ENCODE measurements at places on chromosomes 4 and X.
A peak's percentile ranks its signal among the peaks of the same experiment; 100 is the strongest.

GRCh38 chr4:176817204-176817603, 24.5 kb upstream of the VEGFC start:
- DNase-seq = no peak

GRCh38 chrX:9311421-9312160, 153.3 kb upstream of the TBL1X start:
- DNase-seq = no peak

- no peak for DNase-seq
Measured at GRCh38 chrX:4935846-4936245, 1222.4 kb upstream of the PRKX start.

GRCh38 chrX:108892501-108892900, 156.1 kb upstream of the IRS4 start:
- DNase-seq = no peak

DNA sequence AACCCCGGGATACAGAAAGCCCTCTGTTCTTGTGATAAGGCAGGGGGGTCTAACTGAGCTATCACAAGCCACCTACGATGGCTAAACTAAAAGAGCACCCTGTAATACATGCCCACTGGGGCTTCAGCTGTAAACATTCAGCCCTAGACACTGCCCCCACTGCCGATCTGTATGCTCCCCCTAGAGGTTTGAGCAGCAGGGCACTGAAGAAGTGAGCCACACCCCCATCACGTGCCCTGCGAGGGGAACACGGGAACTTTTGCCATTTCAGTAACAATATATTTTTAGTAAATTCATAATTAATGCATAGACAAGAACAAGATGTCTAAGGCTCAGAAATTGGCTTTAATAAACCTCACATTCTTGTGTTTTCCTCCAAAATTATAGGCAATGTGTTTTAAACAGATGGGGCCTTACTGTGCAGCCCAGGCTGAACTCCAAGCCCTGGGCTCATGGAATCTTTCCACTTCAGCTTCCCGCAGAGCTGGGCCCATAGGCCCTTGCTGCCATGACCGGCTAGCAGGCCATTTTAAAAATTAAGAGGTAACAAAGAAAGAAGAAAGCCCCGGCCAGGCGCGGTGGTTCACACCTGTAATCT, 235.3 kb upstream of the SFRP2 start:
- no peak for DNase-seq

- no peak for DNase-seq
Measured at GRCh38 chr4:156177941-156178340, 224.3 kb upstream of the CTSO start.

DNA sequence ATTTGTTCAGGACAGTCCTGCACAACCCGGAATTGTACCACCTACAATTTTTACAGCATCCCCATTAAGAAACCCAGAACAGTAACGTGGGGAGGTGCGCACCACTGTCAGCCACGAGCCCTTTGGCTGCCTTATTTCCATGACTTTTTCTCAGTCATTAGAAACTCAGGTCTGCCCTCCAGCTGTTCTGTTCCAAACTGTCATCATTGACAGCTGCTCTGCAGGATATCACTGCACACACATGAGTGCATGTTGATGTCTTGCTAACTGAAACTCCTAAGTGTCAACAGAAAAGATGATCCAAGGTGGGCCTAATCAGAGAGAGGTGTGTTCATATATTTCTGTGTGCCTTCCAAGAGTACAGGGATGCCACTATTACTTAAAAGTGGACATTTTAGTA, 123.4 kb downstream of the PARM1 start:
- DNase-seq = no peak

GRCh38 chr4:184386271-184386781, 88.0 kb downstream of the IRF2 start:
- DNase-seq = no peak

- peak; percentile 74 for DNase-seq
Measured at GRCh38 chrX:118523920-118524319, 28.3 kb downstream of the DOCK11 start.

DNA sequence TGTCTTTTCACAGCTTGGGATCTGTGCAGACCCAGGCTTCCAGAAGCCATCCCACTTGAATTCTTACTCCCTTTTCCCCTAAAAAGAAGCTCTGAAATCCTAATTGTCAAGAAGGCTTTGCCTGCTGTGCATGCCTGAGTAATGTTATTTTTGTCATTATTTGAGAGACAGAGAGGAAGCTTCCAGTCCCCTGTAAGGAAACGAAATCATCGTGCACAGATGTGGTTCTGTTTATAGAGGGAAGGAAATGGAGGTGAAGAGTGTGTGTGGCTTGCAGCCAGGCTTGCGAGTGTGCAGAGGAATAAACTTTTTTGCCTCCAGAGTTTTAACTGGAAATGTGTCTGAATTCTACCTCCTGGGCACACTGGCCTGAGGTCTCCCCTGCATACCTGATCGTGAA, 70.2 kb downstream of the TBL1X start:
- DNase-seq = no peak

- DNase-seq = no peak
Measured at GRCh38 chrX:29487714-29488113, 727.6 kb upstream of the MAGEB2 start.

- DNase-seq = no peak
Measured at GRCh38 chr4:129394635-129395034, 298.7 kb downstream of the C4orf33 start.

GRCh38 chr4:39526765-39527295, 409 bp downstream of the UGDH start:
- peak; percentile 70 for DNase-seq

- peak; percentile 71 for DNase-seq
Measured at GRCh38 chr4:174217273-174218126, 66.0 kb downstream of the FBXO8 start.

GRCh38 chr4:23888421-23889319, 1.2 kb downstream of the PPARGC1A start:
- DNase-seq = no peak

DNA sequence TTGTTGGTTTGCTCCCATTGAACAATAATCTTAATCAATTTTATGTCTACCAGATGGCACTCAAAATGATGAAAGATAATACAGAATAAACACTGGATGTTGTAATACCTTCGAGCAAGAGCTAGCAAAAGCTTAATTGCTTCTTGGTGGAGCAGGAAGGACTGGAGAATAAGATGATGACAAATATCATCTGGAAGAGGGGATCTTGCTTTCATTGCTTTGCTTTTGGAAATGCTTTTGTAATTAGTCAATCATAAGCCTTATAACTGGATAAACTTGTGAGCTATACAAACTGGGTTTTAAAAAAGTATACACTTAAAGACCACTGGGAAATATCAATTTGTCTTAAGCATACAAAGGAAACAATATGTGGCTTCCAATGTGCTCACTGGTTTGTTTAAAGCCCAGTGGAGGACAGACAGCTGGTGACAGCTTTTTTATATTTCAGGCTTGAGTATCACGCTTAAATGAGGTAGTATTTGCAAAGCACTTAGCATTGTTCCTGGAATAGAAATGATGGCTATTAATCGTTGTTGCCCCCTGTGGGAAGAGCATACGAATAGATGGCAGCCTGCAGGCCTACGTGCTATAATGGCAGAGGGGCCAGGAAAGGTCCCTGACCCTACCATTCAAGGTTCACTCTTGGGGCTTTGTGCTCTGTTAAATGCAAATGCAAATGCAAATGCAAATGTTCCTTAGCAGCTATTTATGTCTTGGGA, 61.2 kb downstream of the TMEM150C start:
- no peak for DNase-seq

DNA sequence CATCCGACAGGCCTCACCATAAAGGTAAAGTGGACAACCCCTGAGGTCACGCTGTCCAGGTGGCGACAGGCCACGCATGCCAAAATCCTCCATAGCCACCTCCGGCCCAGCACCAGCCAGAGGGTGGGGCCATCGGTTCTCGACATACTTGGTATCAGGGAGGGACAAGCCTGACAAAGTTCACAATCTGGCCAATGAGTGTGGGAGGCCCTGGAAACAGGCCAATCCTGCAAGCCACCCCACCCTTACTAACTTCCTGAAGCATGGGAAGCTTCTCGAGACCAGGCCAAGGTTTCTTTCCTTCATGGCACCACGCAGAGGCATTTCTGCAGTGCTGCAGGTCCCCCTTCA, 73.8 kb downstream of the MTMR1 start:
- no peak for DNase-seq

- no peak for DNase-seq
Measured at GRCh38 chr4:42610941-42611340, 46.0 kb downstream of the ATP8A1 start.

GRCh38 chrX:154749856-154750255, 1.0 kb downstream of the GAB3 start:
- no peak for DNase-seq

DNA sequence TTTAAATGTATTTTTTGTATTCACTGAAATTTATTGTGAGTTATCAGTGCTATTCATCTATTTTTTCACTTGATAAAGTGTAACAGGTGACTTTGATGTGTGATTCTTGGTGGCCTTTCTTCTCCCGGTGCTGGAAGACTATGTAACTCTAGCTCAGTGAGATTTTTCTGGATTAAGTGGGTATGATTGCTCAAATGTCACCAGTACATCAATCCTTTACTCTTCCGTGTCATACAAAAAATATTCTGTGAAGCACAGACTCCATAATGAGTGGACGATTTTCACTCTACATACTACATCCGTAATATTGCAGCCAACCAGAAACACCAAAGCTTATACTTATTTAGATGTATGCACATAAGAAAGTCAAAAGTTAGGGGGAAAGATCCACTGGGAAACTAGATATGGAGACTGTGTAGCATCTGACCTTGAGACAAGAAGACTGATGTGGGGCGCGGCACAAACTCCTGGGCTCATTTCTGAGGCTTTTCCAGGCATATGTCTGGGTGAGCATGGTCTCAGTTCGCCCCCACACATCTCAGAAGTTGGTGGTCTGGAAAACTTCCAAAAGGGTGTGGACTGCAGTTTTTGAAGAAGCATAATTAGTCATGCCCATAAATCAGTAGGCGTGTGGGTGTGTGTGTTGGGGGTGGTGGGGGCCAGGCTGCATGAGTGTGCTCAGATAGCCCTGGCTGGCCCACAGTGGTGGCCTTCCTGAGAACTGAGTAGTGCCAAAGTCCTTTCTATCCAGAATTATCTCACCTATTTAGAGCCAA, 53.9 kb upstream of the TENM3 start:
- no peak for DNase-seq

DNA sequence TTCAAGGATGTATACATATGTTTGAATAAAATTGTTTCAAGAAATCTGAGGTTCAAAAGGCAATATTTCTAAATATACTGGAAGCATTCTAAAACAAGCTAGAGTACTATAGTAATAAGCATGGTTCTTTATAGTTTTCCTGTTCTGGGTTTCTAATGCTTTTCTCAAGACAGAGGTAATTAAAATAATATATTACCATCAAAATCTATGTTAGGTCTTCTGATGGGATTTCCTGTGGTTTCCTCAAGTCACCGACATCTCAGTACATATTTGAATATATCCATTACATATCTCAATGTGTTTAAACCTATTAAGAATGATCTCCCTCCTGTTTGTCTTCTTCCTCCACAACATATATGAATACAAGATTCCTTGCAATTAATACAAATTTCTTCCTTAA, 25.6 kb downstream of the ARSJ start:
- DNase-seq = no peak

- no peak for DNase-seq
Measured at GRCh38 chrX:153361781-153362397, 27.9 kb downstream of the ZNF275 start.

DNA sequence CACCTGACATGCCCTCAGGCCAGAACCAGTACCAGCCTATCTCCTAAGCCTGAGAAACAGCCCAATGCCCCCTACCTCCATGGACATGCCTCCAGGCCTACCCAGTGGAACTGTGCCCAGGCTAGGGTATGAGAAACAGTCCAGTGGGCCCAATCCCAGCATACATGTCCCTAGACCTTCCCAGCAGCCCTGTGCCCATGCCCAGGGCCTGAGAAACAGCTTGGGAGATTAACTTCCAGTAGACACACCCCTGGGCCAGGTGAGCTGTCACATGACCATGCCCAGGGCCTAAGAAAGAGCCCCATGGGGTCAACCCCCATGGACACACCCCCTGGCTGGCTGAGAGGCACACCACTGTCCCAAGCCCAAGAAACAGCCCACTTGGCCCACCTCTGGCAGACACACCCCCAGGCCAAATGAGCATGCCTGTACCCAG, 78.8 kb downstream of the CBR4 start:
- no peak for DNase-seq

DNA sequence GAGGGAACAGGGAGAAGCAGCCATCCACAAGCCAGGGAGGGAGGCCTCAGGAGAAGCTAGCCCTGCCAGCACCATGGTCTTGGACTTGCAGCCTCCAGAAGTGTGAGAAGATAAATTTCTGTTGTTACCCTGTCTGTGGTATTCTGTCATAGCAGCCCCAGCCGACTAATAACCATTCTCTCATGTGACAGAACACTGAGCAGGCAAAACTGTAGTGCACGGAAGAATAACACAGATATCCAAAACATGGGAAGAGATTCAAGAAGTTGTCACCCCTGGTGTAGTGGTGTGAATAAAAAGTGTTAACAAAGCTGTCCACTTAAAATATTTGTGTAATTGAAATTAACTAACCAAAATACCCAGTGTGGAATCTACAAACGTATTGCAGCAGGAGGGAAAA, 265.0 kb downstream of the ARHGAP10 start:
- no peak for DNase-seq

GRCh38 chrX:43822014-43822413, 60.2 kb downstream of the MAOB start:
- DNase-seq = no peak

- DNase-seq = no peak
Measured at GRCh38 chrX:131734621-131735020, 190.7 kb downstream of the OR13H1 start.

Data from activated effector memory CD4-positive, alpha-beta T cell treated with anti-CD3 and anti-CD28 coated beads, Interleukin-2, amount 50 U/mL, for 16 hours (primary cell).